Astrocyte (in vitro differentiated cells and primary cell): ENCODE measurements at places on chromosomes 1 and 21. TPM values are rescaled to one million over a fixed set of nuclear protein-coding genes. Genes with fewer than 3 reads are reported as not detected.

DNA sequence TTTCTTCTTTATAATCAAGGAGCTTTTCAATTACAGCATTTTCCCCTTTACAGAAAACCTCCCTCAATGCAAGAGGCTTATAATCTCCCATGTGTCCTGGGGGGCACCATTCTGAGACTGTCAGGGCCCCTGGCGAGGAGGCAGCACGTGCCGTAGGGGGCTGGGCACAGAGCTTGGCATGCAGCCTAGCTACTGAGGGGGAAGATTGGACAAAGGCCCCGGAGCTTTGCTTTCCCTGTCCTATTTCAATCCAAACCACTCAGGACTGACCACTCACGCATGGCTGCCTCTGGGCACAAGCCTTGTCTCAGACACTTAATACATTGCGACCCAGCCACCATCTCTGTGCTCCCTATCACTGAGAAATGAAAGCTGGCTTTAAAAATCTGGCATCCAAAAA, 2.8 kb upstream of the RAP1GAP start:
- H3K36me3 ChIP-seq, result no peaks in the 10 kb centered on the region
- DNase-seq, result no peak
- H3K27ac ChIP-seq, result no peak overlapping the region
- H3K4me3 ChIP-seq, result no peak overlapping the region

DNA sequence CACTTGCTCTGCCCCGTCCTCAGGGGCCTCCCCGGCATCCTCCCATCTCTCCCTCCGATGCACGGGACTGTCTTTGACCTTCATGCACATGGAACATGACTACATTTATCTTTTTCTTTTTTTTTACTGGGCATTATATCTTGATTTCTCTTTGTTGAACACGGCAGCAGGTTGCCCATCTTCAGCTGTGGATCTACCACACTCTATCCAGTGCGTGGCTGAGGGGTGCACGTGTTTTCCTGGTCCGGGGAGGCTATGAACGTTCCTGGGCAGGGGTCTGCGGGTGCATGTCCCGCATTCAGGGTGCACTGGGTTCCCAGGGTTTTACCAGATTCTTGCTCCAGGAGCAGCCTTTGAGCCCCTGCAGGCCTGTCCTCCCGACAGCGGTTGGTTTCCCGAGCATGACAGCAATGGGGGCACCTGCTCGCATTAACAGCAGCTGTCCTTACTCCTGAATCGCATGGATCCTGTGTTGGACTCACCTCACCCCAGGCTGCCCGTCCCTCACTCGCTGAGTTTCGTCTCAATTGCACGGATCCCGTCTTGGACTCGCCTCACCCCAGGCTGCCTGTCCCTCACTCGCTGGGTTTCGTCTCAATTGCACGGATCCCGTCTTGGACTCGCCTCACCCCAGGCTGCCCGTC, 7.4 kb downstream of the POFUT2 start:
- H3K27ac ChIP-seq, result no peak overlapping the region
- H3K4me1 ChIP-seq, result no peaks in the 10 kb centered on the region
- no peaks in the 10 kb centered on the region for H3K27me3 ChIP-seq
- no peak overlapping the region for H3K4me3 ChIP-seq
- peaks cover 53% of the 10 kb centered on the region for H3K36me3 ChIP-seq

GRCh38 chr1:71557138-71557537, 476.3 kb upstream of the ZRANB2 start:
- no peak overlapping the region for H3K27ac ChIP-seq
- H3K36me3 ChIP-seq, result no peaks in the 10 kb centered on the region
- DNase-seq, result no peak
- no peaks in the 10 kb centered on the region for H3K27me3 ChIP-seq
- no peak overlapping the region for H3K4me3 ChIP-seq
- H3K4me1 ChIP-seq, result peaks cover 10% of the 10 kb centered on the region

GRCh38 chr1:242524571-242525359, at the start of gene PLD5:
Gene PLD5, minus strand, starts transcription at chr1:242524697.
- peak within 1 kb of the TSS; percentile 37 for H3K4me3 ChIP-seq
- no peak within 1 kb of the TSS for H3K27ac ChIP-seq
- H3K4me1 ChIP-seq, result no peaks in the 10 kb centered on the region
- DNase-seq, result no peak
- H3K27me3 ChIP-seq, result peaks cover 27% of the 10 kb centered on the region

GRCh38 chr1:9004700-9005394, 21.4 kb downstream of the SLC2A7 start:
- H3K27ac ChIP-seq, result no peak overlapping the region
- H3K4me1 ChIP-seq, result no peaks in the 10 kb centered on the region
- no peak overlapping the region for H3K4me3 ChIP-seq
- H3K27me3 ChIP-seq, result peaks cover 5% of the 10 kb centered on the region

GRCh38 chr1:159302095-159302494, at the start of gene FCER1A:
Gene FCER1A, plus strand, starts transcription at chr1:159302336. Its CDS starts 29 bp downstream, at chr1:159302365.
- H3K4me3 ChIP-seq, result no peak within 1 kb of the TSS
- H3K27me3 ChIP-seq, result no peaks in the 10 kb centered on the region
- H3K36me3 ChIP-seq, result no peaks in the 10 kb centered on the region
- no peaks in the 10 kb centered on the region for H3K4me1 ChIP-seq
- no peak within 1 kb of the TSS for H3K27ac ChIP-seq

DNA sequence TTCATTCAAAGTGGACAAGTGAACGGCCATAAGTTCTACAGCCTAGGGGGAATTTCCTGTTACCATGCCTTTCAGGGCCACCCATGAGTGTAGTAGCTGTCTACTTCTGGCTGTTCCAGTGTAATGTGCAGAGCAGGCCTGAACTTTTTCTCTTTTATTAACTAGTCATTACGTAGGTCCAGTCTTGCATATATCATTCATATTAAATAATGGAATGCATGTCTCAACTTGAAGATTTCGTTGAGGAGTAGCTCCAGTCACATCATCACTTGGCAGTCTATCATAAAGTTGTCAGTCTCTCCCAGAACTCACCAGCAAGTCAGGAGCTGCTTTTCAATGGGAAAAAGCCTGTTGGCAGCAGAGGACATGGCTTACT, 12.0 kb upstream of the GIPC2 start:
- no peak overlapping the region for H3K27ac ChIP-seq
- H3K4me3 ChIP-seq, result no peak overlapping the region
- H3K4me1 ChIP-seq, result no peaks in the 10 kb centered on the region
- no peaks in the 10 kb centered on the region for H3K36me3 ChIP-seq

DNA sequence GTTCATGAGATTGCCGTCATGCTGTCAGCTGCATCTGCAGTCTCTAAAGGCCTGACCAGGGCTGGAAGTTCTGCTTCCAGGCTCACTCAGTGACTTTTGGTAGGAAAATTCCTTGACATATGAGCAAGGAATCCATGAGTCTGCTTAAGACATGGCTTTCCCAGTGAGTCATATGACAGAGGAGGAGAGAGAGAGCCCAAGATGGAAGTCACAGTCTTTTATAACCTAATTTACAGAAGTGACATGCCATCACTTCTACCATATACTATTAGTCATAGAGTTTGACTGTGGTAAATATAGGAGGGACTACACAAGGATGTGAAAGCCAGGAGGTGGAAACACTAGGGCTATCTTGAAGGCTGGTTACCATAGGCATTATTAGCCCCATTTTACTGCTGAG, 115.2 kb downstream of the ROR1 start:
- no peak for DNase-seq
- H3K36me3 ChIP-seq, result no peaks in the 10 kb centered on the region
- H3K27ac ChIP-seq, result no peak overlapping the region
- H3K4me3 ChIP-seq, result no peak overlapping the region

- no peak overlapping the region for H3K27ac ChIP-seq
- peak; percentile 4 for DNase-seq
- H3K27me3 ChIP-seq, result peaks cover 2% of the 10 kb centered on the region
- no peak overlapping the region for H3K4me3 ChIP-seq
- H3K36me3 ChIP-seq, result no peaks in the 10 kb centered on the region
Observed at GRCh38 chr1:67194209-67194863, 28.1 kb downstream of the IL23R start.

GRCh38 chr1:2555634-2556276, 416 bp upstream of the TNFRSF14 start:
- H3K4me3 ChIP-seq, result no peak overlapping the region
- H3K27ac ChIP-seq, result no peak overlapping the region
- DNase-seq, result no peak
- no peaks in the 10 kb centered on the region for H3K36me3 ChIP-seq

- no peak for DNase-seq
- no peak overlapping the region for H3K4me3 ChIP-seq
- no peaks in the 10 kb centered on the region for H3K4me1 ChIP-seq
- no peaks in the 10 kb centered on the region for H3K27me3 ChIP-seq
- peaks cover 9% of the 10 kb centered on the region for H3K36me3 ChIP-seq
- no peak overlapping the region for H3K27ac ChIP-seq
Observed at GRCh38 chr21:33348706-33349105, 23.9 kb downstream of the IFNAR1 start.

GRCh38 chr1:155729031-155729898, 40.4 kb downstream of the DAP3 start:
- H3K27me3 ChIP-seq, result no peaks in the 10 kb centered on the region
- peaks cover 32% of the 10 kb centered on the region for H3K36me3 ChIP-seq
- H3K27ac ChIP-seq, result no peak overlapping the region
- H3K4me1 ChIP-seq, result no peaks in the 10 kb centered on the region
- DNase-seq, result peak; percentile 44

GRCh38 chr1:168499688-168500049, 44.1 kb downstream of the XCL2 start:
- no peaks in the 10 kb centered on the region for H3K27me3 ChIP-seq
- DNase-seq, result no peak
- no peak overlapping the region for H3K27ac ChIP-seq
- H3K36me3 ChIP-seq, result no peaks in the 10 kb centered on the region
- H3K4me3 ChIP-seq, result no peak overlapping the region
- H3K4me1 ChIP-seq, result peaks cover 2% of the 10 kb centered on the region

DNA sequence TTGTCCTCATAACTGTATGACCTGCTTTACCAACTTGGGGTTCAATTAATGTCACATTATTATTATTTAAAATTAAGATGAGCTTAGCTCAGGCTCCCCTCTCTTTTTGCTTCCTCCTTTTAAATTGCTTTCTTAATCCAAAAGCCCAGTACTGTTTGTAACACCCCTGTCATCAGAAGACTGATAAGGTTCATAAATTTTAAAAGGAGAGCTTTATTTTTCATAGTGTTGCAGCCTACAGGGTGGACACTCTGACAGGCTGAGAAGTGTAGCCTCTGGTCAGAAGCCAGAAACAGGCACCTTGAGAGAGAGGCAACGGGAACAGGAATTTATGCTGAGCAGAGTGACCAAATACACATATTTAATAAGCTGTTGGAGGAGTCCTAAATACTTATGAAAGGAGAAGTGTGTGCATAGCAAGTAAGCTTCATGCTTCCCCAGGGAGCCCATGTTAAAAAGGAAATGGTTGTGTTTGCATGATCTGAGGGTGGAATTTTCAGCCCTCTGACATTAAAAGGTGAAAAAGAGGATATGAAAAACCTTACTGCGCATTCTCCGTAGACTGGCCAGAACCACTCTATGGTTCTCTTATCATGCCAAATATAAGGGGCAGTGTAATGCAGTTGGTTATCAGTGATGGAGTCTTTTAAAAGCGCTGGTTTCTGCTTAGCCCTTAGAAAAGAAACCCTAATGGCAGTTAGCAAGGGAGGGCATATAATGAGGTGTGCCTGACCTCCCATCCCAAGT, 30.5 kb upstream of the FGGY start:
- no peak for DNase-seq
- H3K36me3 ChIP-seq, result no peaks in the 10 kb centered on the region
- H3K27me3 ChIP-seq, result no peaks in the 10 kb centered on the region
- no peak overlapping the region for H3K4me3 ChIP-seq
- no peaks in the 10 kb centered on the region for H3K4me1 ChIP-seq

The WNT9A gene
- 2.6 and 4.1 TPM in 2 replicates for total RNA-seq

The SIK1 gene
- 58.7 and 68.0 TPM in 2 replicates for total RNA-seq

The CNKSR1 gene
- 4.2 and 5.0 TPM in 2 replicates for total RNA-seq

The CASQ2 gene
- total RNA-seq, result 0.11 TPM in 1 of 2 replicates, not detected in the other

The IL24 gene
- not detected in 2 replicates for total RNA-seq

The PTGER3 gene
- total RNA-seq, result 0.64 and 1.1 TPM in 2 replicates

The TBX19 gene
- total RNA-seq, result 1.1 and 1.9 TPM in 2 replicates
